ENCODE measurements at places on chromosomes 5 and 9.

DNA sequence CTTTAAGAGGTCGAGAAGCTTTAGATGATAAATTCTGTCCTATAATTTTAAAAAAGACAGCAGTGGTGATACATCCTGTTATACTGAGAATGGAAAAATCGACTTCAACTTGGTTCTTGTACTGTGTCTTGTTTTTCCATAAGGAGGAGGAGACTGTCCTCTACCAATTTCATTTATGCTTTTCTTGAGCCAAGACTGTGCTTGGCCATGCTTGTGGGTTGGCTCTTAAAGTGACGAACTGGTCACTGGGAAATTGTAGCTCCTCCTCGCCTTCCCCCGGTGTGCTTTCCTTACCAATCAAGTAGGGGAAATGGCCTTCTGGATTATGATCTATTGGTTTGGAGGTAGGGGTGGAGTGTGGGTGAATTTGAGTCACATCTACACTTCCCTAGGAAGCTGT lies 67.1 kb upstream of the HSPB3 start:
- DNase-seq: no peak

GRCh38 chr5:122985954-122986721 lies 50.4 kb downstream of the PPIC start:
- DNase-seq: no peak

DNA sequence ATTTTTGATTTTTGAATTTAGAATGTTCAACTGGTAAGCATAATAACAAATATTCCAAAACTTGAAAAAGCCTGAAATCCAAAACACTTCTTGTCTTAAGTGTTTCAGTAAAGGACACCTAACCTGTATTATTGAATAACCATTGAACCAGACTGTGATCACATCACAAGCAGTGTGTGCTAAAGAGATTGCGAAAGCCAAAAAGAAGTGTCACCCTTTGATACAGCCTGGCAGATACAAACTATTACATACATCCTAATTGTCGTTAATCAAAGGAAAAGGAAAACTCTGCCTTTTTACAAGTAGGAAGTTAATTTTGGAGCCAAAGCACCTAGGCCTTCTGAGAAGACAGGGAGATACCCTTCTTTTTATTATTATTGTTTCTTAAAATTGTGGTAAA lies 8.4 kb upstream of the FAM120AOS start:
- no peak for DNase-seq

GRCh38 chr9:109483744-109484429 lies 14.2 kb downstream of the PTPN3 start:
- no peak for DNase-seq

- DNase-seq: no peak
Measured at GRCh38 chr5:133472829-133473228, 139.5 kb downstream of the FSTL4 start.

GRCh38 chr9:15453956-15454355 lies 31.3 kb downstream of the SNAPC3 start:
- DNase-seq: no peak

- DNase-seq: no peak
Measured at GRCh38 chr5:139232147-139232724, 34.1 kb upstream of the SIL1 start.

GRCh38 chr9:33921967-33922895 lies 105.3 kb downstream of the UBE2R2 start:
- no peak for DNase-seq

DNA sequence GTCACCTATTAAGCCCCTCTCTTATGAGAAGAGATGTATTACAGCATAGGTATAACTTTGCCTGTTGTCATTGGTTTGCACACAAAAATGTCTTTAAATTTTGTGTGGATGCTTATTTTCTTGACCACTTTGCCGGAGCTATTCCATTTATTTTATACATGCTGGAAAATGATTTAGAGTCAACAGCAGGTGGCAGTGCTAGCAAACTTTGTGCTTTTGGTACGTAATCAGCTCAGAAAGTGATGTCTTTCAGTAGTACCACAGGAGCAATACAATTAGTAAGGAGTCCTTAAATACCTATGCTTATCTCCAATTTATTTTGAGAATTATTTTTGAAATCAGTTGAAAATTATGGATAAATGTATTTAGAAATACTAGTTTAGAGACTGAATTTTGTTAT lies 19.8 kb upstream of the NUDT12 start:
- DNase-seq: peak; percentile 17

DNA sequence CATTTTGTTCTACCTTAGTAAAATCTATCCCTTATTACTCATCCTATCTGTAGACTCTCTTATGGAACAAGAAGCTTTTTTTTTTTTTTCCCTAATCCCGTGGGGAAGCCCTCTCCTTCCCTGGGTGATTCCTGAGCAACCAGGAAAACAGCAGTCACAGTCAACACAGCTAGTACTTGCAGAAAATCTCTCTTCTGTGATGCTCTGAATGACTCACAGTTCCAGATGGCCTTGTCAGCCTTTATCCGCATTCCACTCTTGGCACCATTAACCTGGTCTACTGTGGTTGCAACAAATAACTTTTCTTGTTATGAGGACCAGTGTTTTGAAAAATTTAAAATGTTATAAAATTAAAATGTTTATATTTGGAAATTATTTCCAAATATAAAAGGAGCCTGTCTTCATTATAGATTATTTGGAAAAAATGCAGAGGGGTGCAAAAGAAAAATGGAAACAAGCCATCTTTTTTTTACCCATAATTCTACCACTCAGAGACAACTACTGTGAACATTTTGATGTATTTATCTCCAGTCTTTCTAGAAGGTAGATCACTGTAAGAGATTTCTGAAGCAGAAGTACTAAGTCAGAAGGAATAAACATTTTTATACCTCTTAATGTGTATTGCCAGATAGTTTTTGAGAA lies 486.7 kb downstream of the RAB3C start:
- DNase-seq: peak; percentile 84

GRCh38 chr9:28365020-28365640 lies 791.8 kb upstream of the C9orf72 start:
- no peak for DNase-seq

GRCh38 chr5:66653325-66653724 lies 57.1 kb downstream of the MAST4 start:
- peak; percentile 20 for DNase-seq

GRCh38 chr9:13278368-13279246 lies 885 bp downstream of the MPDZ start:
- peak; percentile 28 for DNase-seq

DNA sequence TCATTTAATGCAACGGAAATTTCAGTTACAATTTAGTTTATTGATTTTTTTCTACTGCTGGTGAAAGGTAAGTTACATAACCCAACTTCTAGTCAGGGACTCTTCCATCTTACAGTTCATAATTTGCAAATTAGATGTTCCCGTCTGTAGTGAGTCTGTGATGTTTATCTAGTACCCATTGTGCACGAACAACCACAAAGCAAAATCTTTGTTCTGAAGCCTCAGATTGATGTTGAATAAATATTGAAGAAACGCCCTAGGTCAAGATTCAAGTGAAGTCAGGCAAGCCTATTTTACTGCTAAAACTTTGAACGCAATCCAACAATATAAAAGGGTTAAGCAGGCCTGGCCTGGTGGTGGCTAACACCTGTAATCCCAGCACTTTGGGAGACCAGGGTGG lies 43.1 kb downstream of the BASP1 start:
- DNase-seq: no peak

DNA sequence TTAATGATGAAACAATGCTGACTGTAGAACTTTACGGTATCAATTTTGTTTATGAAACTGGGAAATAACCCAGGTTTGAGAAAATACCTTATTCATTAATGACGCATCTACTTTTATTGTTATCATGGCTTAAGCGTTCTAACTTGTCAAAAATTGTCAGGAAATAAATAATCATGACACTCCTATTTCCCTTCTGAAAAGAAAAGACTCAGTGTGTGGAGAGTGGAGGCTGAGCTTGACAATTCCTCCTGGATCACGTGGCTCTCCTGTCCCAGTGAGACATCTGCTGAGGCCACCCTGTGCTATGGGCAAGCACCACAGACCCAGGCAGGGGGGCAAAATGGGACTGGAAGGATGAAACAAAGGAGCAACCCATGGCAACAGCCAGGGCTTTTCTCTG lies 466.4 kb downstream of the ZNF608 start:
- no peak for DNase-seq

DNA sequence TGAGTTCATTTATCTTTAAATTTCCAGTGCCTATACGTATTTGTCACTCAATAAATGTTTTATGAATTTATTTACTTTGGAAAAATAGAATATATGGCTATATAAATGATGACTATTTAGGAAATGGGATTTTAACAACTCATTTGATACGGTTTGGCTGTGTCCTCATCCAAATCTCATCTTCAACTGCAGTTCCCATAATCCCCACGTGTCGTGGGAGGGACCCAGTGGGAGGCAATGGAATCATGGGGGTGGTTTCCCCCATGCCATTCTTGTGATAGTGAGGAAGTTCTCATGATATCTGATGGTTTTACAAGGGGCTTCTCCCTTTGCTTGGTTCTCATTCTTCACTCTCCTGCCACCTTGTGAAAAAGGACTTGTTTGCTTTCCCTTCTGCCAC lies 187.6 kb upstream of the EFNA5 start:
- no peak for DNase-seq

DNA sequence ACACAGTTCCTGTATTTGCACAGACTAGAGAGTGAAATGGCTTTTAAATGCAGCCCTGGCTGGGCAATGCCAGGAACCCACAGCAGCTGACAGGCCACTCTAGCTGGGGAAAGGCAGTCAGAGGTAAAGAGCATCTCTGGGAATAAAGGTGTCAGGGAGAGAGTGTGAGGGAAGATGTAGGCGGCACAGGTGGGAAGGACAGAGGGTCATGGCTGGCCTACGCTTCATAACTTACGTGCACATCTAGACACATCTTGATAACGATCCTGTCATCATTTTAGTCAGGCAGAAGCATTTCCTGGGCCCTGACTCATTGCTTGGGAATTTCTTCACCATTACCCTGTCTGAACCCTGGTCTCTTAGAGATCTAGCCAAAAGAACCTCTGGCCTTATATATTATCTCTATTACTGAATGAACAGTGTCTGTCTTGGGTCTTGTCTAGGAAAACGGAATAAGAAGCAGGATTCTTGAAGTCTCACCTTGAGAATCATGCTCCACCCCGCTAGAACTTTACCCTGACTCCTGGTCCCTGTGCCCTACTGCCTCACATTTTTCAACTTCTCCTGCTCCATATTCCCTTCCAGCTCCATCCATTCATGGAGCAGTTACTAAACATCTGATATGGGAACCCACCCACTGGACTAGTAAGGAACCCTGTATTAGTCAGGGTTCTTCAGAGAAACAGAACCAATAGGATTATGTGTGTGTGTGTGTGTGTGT lies 106.4 kb upstream of the ELL2 start:
- peak; percentile 75 for DNase-seq

GRCh38 chr9:68981789-68982188 lies 32.1 kb downstream of the PRKACG start:
- no peak for DNase-seq

GRCh38 chr9:21154018-21154608 lies 12.3 kb downstream of the IFNA21 start:
- DNase-seq: no peak

DNA sequence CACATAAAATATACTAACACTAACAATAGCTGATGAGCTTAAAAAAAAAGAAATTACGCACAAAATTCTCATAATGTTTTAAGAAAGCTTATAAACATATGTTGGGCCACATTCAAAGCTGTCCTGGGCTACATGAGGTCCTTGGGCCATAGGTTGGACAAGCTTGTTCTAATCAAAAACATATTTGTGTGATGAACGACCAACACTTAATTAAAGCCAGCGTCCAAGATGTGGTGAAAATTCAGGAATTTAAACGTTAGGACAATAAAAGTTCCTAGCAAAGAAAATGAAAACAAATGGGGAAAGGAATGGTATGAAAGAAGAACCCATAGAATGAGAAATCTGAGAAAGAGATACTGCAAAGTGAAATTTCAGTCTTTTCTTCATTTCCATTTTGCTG lies 429.6 kb upstream of the DMAC1 start:
- DNase-seq: no peak

DNA sequence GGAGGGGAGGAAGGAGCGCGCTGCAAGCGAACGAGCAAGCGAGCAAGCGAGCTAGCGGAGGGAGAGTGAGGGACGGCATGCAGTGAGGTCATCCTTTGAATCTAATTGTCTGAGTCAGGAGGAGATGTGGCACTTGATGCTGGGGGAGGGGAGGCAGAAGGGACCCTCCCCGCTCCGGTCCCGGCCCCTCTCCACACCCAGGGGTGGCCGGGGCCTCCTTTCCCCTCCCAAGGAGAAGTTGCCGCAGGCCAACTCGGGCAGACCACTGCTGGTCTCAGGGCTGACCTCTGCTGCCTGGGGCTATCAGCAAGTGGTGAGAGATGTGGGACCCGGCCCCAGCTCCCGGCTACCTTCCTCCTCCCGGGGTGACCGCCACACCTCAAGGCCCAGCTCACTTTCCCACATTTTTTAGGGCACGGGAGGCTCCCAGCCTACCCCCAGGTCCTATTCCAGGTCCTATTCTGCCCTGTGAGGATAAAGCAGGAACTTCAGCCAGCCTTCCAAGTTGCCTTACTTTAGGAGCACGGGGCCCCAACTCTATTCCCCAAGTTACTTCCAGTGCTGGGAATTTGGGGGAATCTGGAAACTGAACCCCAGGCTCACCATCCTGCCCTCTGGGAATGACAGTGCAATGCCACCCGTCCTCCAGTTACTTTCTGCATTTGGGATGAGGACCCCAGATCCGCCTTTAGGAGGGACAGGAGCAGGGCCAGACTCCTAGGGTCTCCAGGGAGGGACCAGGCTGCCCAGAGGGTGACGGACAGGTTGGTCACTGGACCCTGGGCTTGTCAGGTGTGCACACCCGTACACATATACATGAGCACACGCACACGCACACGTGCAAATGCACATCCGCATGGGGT lies 11.1 kb downstream of the CNTFR start:
- DNase-seq: no peak

All from GM04504 (cell line).